ENCODE measurements at places on chromosomes 4 and X.

DNA sequence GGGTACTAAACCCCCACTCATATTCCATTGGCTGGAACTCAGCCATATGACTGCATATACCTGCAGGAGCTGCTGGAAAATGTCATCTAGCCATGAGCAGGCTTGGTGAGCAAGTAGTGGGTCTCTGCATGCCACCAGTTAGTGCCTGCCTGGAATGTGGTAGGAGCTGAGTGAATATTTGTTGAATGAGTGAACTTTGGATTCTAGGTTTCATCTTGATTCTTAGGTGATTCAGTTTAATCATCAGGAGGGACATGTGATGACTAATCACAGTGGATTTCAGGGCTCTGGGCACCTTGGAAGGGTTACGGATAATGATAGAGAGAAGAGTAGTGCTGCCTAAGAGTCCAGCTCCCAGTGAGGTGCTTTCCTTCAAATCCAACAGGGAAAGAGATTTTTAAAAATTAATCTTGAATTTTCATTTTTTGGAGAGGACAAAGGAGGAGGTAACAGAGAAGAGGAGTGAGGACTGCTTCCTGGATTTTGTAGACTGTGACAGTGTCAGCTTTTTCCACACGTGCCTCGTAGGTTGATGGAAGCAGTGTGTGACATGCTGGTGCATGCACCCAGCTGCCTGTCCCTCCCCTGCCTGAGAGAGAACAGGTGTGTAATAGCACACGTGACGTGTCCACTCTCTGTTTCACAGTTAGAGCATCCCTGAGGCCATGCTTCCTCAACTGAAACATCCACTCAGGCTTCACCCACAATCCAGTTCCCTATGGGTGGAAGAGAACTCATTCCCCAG is 30.4 kb downstream of the NHS start:
- no peak for DNase-seq

DNA sequence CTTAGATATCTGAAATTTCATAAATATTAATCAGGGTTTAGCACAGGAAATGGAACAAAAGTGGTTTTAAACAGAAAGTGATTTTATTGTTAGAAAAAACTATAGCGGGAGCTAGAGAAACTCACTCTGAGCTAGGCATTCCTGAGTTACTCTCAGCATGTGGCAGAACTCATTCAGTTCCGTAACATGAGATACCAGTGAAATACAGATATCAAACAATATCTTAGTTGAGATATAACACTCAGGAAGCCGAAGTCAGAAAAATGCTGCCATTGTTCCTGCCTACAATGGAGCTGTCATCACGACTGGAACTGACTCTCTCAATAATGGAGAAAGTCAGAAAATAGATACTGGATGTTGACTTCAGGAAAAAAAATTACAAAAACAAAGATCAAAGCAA is 1428.7 kb downstream of the PCDH18 start:
- no peak for DNase-seq

DNA sequence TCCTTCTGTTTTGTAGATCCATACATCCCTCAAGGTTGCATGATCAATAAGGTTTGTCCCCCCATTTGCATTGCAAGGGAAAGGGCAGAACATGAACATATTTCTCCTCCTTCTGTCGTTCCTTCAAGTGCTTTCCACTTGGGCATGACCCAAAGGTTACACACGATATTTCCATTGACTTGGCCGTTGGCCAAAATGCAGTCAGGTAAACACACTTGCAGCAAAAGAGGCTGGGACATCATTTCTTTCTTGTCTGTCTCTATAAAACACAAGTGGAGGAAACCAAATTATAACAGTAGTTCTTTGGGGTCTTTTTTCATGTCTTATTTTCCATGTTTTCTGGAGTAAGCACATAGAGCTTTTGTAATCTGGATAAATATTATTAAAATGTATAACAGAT is 156.1 kb downstream of the FRAS1 start:
- DNase-seq, result no peak

DNA sequence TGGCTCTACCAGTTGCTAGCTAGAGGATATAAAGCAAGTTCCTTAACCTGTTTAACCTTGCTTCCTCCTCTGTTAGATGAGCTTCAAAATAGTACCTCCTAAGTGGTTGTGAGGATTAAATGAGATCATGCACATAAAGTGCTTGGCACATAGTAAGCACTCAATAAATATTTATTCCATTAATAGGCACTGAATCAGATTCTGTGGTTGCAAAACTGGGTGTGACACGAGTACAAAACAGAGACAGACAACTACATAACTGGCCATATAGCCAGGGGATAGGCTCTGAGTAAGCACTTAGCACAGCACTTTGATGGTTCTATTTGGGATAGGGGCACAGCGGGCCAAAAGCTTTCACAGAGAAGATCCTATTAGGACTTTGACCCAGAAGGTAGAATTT is 150.3 kb downstream of the RELL1 start:
- DNase-seq, result no peak

- no peak for DNase-seq
Observed at GRCh38 chr4:38195486-38195885, 235.3 kb downstream of the PTTG2 start.

- DNase-seq, result no peak
Observed at GRCh38 chr4:20451986-20452385, 200.3 kb downstream of the SLIT2 start.

DNA sequence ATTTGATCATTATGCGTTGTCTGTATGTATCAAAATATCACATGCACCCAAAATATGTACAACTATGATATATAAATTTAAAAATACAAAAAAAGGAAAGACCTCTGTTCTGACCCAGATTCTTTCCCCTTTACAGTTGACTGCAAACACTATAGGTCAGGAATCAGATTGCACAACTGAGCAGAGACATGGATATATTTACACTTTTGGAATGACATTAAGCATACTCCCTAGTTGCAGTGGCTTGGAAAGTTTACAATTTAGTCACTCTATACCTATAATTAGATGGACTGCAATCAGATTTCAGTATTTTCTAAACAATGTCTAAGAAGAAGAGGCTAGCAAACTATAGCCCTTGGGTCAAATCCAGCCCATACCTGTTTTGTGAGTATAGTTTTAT is 98.5 kb upstream of the INPP4B start:
- DNase-seq, result no peak

- DNase-seq, result no peak
Observed at GRCh38 chr4:171390626-171391025, 422.6 kb upstream of the GALNTL6 start.

DNA sequence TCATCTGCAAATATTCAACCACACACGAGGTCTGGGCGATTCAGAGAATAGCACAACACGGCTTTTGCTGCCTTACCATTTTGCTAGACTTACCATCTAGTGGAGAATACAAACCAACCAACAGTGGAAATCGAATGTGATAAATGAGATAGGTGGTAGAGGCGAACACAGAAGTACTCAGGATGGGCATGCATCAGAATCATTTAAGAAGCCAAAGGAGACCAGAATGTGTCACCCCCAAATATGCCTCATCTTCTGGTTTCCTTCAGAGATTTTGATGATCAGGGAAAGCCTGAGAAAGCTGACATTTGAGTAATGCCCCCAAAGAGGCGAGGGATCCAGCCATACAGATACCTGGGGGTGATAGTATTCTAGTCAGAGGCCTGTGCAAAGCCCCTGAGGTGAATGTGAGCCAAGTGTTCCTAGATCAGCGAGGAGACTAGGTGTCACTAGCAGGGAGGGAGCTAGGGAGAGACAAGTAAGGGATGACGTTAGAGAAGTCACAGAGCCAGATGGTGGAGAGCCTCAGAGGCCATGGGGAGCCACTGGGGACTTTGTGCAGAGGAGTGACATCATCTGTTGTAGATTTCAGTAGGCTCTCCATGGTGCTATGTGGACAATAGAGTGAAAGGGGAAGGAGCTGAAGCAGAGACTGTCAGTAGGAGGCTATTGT is 1.7 kb downstream of the MTMR1 start:
- no peak for DNase-seq

GRCh38 chrX:91108761-91109160 is 325.9 kb upstream of the PABPC5 start:
- no peak for DNase-seq

DNA sequence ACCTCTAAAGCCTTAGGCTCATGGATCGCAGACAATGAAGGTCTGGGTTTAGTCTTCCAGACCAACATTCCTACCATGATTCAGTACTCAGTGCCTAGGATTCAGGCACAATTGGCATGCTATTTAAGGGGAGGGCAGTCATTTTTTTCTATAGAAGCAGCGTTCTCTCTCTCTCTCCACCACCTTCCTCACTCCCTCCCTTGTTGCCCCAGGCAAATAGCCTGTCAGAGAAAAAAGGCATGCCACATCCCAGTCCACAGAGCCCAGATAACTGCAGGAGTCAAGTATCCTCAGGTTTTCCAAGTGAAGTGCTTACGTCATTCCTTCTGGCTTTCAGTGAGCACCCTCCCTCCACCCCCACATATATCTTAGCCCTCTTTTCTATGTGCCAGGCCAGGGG is 533.0 kb downstream of the BCOR start:
- DNase-seq, result no peak

- DNase-seq, result no peak
Observed at GRCh38 chrX:13470685-13470977, 98.8 kb upstream of the EGFL6 start.

DNA sequence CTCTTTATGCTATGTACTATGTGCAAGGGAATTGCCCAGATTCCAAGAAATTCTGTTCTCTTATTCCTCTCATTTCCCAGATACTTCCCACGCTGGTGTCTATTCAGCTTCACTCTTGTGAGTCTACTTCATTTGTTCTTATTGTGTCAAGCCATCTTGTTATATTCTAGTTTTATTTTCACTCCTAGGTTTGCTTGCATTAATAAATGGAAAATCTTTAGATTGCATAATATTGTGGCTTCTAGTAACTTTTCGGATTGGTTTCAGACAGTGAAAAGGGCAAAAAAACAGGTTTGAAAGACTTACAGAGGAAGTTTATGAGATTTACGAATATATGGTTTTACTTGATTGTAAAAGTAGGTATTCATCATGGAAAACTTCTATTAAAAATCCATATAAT is 128.4 kb downstream of the BTC start:
- DNase-seq, result no peak

DNA sequence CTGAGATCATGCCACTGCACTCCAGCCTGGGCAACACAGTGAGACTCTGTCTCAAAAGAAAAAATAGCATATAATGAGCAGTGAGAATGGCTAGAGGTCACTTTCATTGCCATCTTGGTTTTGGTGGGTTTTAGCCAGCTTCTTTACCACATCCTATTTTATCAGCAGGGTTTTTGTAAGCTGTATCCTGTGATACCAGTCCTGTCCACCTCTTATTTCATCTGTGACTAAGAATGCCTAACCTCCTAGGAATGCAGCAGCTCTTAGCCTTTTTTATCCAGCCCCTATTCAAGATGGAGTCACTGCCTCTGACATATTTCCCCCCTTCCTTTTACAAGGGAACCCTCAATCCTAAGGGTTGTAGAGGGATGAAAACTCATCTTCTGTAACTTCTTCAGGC is 26.1 kb upstream of the IGFBP7 start:
- DNase-seq, result no peak

DNA sequence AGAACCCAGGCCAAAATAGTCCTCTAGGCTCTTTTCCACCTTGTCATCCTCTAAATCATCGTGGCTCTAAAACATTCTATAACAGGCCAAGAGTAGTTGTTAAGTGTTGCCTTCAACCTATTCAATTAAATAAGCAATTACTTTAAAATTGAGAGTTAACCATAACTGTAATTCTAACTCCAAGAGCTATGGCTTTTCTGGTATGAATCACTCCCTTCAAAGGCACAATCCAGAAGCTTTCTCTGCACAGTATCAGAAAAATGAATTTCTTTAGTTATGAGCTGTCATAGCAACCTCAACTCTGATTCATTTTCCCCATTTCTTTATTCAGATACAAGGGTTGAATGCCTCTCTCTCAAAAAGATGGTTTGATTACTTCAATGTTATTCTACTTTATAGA is 21.7 kb downstream of the INPP4B start:
- no peak for DNase-seq

- no peak for DNase-seq
Observed at GRCh38 chrX:145178268-145178667, 69.0 kb upstream of the SPANXN1 start.

DNA sequence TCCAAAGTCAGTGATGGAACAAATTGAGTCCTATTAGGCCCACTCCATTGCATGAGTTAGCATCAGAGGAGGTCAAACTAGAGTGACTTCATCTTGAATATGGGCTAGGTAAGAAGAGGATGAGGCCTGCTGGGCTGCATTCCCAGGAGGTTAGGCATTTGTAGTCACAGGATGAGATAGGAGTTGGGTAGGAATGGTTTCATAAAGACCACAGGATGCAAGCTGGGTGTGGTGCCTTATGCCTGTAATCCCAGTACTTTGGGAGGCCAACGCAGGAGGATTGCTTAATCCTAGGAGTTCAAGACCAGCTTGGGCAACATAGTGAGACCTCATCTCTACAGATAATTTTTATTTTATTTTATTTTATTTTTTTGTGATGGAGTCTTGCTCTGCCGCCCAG is 26.8 kb downstream of the PDGFRA start:
- DNase-seq, result no peak

- no peak for DNase-seq
Observed at GRCh38 chr4:143294710-143295275, 41.9 kb upstream of the GAB1 start.

Data from neural crest cell (in vitro differentiated cells).